ENCODE measurements at places on chromosomes 3 and 15.

- no peak for DNase-seq
Measured at GRCh38 chr15:39783244-39783820, 691 bp upstream of the FSIP1 start.

DNA sequence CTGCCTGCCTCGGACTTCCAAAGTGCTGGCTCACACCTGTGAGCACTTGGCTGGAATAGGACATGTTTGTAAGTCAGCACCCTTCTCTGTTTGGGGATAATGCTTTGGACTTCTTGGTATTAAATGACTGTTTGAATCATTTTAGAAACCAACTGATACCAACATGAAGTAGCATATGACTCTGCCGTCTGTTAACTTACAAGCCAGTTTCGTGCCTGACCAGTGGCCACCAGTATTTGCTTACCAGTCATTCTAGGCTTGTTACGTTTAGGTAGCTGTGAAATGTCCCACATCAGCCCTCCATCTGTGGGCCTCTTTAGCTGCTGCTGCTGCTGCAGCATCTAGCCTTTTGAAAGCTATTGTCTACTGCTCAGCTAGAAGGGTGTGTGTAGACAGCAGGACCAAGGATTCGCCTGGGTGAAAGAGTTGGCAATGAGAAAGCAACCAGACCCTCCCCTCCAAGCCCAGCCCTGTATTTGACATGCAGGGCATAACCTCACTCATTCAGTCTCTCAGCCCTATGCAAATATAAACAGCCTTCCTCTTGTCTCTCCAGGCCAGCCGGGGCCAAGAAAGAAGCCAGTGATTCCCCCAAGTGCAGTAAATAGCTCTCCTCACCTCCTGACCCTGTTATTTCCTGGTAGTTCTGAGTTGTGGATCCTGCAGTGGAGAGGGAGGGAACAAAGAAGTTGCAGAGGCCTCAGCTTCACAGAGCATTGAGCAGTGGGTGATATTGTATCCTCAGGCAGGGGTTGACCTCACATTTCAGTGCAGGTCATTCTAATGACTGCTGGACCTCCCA lies 51.0 kb downstream of the NKIRAS1 start:
- DNase-seq: no peak

DNA sequence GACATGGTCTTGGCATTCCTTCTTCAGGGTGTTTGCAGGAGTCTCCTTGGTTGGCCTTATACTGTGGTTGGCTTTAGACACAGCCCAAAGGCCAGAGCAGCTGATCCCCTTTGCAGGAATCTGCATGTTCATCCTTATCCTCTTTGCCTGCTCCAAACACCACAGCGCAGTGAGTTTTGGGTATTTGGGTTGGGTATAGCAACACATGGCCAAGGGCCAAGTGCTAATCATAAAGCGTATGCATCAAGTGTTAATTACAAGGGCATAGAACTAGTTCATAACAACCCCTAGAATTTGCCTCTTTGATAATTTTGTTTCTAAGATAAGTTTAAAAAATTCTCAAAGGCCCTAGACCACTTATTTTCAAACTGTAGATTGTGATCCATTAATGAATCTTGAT lies 11.8 kb downstream of the SLC28A2 start:
- DNase-seq: no peak

- no peak for DNase-seq
Measured at GRCh38 chr3:134350861-134351311, 23.4 kb downstream of the AMOTL2 start.

DNA sequence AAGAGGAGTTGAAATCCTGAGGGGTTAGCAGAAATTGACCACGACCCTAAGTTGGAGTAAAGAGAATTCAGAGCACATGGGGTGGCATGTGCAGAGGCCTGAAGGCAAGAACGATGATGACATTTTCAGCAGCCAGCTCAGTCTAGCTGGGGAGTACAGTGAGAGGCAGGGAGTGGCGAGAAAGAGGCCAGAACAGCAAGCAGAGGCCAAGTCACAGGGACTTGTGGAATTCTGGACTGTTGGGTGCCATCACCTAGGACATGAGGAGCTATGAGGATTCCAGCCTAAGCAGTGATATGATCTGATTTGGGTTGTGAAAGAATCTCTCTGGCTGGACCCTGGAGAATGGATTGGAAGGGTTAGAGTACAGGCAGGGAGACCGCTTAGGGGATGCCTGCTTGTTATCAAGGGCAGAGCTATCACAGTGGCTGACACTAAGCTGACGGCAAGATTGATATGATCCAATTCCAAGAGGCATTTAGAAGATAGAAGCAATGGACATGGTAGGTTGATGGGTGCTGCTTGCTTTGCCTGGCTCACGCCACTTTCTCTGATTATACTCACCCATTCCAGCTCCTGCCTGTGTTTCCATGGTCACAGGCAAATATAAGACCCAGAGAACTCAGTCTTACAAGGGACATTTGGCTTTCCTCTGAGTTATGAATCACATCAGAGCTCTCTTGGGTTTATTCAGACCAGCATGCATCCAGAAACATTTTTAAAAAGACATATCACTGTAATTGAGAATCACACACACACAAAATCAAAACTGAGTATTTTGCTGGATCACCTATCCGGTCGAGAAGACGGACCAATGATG lies 66.4 kb downstream of the LRTM1 start:
- DNase-seq: no peak

DNA sequence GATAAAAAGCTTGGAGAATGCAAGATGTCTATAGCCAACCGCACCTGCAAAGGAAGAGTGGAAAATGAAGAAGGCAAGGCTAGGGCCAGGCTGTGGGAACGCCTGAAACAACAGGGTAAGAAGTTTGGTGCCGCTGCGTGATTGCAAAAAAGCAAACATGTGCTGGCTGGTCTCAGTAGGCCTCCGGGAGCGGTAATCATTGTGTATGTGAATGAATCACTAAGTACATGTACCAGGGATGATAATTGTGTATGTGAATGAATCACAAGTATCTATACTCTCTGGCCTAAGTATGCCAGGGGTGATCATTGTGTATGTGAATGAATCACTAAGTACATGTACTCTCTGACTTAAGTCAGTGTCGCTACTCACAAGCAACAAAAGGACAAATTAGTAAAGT lies 40.3 kb upstream of the PARL start:
- no peak for DNase-seq

DNA sequence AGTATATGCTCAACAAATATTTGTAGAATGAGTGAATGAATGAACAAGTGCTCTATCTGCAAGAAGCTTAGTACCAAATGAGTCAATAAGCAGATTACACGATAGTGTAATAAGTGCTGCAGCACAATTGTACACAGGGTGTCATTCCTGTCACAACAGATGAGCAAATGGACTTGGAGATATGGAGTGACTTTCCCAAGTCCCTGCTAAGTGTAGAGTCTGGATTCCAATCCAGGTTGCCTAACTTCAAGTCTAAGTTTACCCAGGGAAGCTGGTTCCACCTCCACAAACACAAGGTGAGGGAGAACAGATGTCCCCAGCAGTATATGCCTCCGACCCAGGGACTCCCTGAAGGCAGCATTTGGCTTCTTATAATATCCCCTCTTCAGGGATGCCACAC lies 77.7 kb upstream of the RAD18 start:
- DNase-seq: no peak

- DNase-seq: no peak
Measured at GRCh38 chr15:70054884-70055387, 42.8 kb downstream of the TLE3 start.
